ENCODE measurements at places on chromosomes 13 and 19.

- H3K27ac ChIP-seq, result no peak overlapping the region
- peaks cover 18% of the 10 kb centered on the region for H3K4me1 ChIP-seq
- peaks cover 81% of the 10 kb centered on the region for H3K27me3 ChIP-seq
These were observed 2.8 kb downstream of the CHST8 start for GRCh38 chr19:33624586-33624985.

GRCh38 chr19:18131841-18132596, 20.9 kb upstream of the PIK3R2 start:
- no peaks in the 10 kb centered on the region for H3K4me1 ChIP-seq
- no peaks in the 10 kb centered on the region for H3K36me3 ChIP-seq
- no peak overlapping the region for H3K4me3 ChIP-seq
- H3K27ac ChIP-seq, result no peak overlapping the region
- no peaks in the 10 kb centered on the region for H3K27me3 ChIP-seq

- no peaks in the 10 kb centered on the region for H3K27me3 ChIP-seq
- H3K27ac ChIP-seq, result no peak overlapping the region
- DNase-seq, result no peak
- no peaks in the 10 kb centered on the region for H3K36me3 ChIP-seq
- H3K4me1 ChIP-seq, result no peaks in the 10 kb centered on the region
- no peak overlapping the region for H3K4me3 ChIP-seq
These were observed 6.7 kb downstream of the FCGBP start for GRCh38 chr19:39927524-39928356.

DNA sequence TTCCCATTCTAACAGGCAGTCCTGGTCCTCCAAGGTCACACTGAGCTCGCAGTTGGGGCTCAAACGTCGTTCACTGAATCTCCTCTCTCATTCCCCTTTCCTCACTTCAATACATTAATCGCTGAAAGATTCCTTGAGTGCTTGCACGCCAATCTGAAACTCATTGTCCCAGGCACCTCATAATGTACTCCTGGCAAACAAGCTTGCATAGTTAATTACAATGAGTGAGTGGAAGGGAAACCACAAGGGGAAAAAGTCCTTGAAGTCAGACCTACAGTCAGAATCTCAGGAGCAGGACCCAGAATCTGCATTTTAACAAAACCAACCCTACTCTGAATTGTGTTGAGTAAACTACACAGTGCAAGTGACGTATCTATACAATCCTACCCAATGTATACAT, 86.9 kb downstream of the CRYL1 start:
- no peaks in the 10 kb centered on the region for H3K36me3 ChIP-seq
- H3K27me3 ChIP-seq, result no peaks in the 10 kb centered on the region
- H3K4me1 ChIP-seq, result peaks cover 2% of the 10 kb centered on the region
- DNase-seq, result no peak

DNA sequence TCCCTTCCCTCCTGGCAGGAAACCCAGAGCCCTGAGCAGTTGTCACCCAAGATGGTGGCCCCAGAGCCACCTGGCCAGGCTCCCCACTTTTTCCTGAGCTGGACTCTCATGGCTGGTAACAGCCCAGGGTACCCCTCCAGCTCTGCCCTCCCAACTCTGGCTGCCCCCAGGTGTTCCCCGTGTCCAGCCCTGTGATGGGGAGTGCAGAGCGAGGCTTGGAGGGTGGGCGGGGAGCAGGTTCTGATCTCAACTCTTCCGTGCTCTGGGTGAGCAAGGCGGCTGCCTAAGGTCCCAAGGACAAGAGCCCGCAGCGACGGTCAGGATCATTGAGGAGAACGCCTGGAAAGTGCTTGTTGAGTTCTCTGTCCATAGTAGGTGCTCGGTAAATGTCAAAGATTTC, 54.7 kb upstream of the GAS6 start:
- H3K27me3 ChIP-seq, result peaks cover 35% of the 10 kb centered on the region
- no peaks in the 10 kb centered on the region for H3K36me3 ChIP-seq
- no peak for DNase-seq
- H3K4me3 ChIP-seq, result no peak overlapping the region

- H3K4me3 ChIP-seq, result no peak overlapping the region
- DNase-seq, result no peak
- H3K36me3 ChIP-seq, result no peaks in the 10 kb centered on the region
- H3K27me3 ChIP-seq, result no peaks in the 10 kb centered on the region
These were observed 276.4 kb downstream of the KLF5 start for GRCh38 chr13:73335210-73335609.

- H3K4me3 ChIP-seq, result no peak overlapping the region
- H3K4me1 ChIP-seq, result peaks cover 12% of the 10 kb centered on the region
- H3K27me3 ChIP-seq, result no peaks in the 10 kb centered on the region
- no peak for DNase-seq
These were observed 8.0 kb upstream of the DHRS12 start for GRCh38 chr13:51811920-51812451.

DNA sequence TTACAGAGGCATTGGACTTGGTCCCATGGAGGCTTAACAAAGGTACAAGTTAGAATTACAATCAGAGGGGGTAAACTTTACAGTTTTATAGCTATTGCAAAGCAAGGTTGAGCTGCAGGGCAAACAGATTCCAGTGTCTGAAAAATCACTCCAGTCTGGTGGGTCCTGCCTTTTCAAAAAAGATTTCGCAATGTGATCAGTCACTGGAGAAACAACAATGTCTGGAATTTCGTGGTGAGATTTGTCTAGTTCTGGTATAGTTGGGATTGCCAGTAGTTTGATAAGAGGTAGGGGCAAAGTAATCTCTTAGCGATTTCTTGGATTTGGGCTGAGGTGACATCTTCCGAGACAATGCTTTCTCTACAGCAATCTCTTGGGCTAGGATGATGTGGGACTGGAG, 1198.2 kb upstream of the PCDH9 start:
- H3K4me1 ChIP-seq, result no peaks in the 10 kb centered on the region
- no peak overlapping the region for H3K27ac ChIP-seq
- H3K27me3 ChIP-seq, result no peaks in the 10 kb centered on the region
- no peak overlapping the region for H3K4me3 ChIP-seq
- DNase-seq, result no peak

DNA sequence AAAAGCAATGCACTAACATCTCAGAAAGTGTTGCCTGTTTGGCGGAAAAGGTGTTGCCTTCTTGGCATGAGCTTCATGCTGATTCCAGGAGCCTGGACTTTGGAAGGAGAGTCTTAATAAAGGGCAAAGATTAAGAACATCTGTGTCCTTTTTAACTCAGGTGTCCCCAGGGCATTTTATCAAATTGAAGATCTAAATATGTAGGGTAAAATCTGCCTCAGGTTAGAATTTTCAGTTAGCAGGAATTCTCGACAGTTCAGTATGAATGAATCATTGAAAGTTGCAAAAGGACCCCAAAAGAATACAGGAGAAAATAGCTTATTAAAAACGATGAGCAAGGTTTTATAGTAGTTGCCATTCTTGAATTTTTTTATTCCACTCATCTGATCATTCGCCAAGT, 325.2 kb downstream of the SUCLA2 start:
- no peak overlapping the region for H3K4me3 ChIP-seq
- no peak for DNase-seq
- no peaks in the 10 kb centered on the region for H3K36me3 ChIP-seq

DNA sequence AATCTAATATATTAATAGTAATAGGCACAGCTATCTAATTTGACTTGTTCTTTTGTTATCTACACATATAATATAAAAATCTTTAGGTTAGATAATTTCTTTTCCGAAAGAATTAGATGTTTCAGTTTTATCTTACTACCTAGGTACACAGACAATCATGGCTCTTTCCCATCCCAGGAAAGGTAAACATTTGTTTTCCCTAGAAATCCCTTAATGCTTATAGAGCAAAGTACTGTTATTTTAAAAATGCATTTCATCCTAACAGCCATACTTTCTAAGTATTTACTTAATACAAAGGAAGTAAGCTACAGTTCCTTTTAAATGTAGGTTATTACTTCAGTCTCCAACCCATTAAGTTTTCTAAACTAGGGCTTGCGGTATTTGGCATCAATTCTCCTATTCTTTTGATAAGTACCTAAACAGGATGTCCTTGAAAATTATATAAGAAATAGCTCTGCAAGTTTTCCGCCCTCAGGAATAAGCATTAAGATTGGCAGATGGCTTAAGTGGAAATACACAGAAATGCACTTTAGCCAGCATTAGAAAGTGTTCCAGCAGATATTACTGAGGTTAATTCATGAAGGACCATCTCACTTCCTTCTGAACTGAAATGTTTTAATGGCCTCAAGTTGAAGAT, 616.2 kb upstream of the SPRY2 start:
- H3K4me1 ChIP-seq, result no peaks in the 10 kb centered on the region
- H3K4me3 ChIP-seq, result no peak overlapping the region
- H3K36me3 ChIP-seq, result no peaks in the 10 kb centered on the region
- DNase-seq, result no peak
- no peak overlapping the region for H3K27ac ChIP-seq
- H3K27me3 ChIP-seq, result no peaks in the 10 kb centered on the region

GRCh38 chr13:50419896-50420295, 404.7 kb downstream of the KCNRG start:
- peak overlapping the region; percentile 8 for H3K4me3 ChIP-seq
- H3K27me3 ChIP-seq, result no peaks in the 10 kb centered on the region
- no peaks in the 10 kb centered on the region for H3K36me3 ChIP-seq

DNA sequence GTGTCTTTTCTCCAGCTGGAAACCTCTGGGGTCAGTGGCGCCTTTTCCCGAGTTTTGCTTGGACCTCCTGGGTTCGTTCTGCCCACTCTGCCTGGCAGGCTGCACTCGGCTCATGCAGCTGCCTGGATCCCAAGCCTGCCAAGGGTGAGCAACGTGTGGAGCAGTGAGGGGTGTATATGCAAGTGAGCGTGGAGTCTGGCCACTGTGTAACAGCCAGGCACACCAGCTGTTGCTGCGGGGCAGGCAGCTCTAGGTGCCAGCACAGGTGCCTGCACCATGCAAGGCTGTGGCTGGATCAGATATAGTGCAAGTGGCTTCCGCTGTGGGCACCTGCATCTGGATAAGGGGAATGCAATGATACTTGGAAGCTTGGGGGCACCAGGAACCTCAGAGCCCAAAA, 699.4 kb downstream of the SLITRK1 start:
- no peaks in the 10 kb centered on the region for H3K36me3 ChIP-seq
- H3K4me1 ChIP-seq, result no peaks in the 10 kb centered on the region

- H3K36me3 ChIP-seq, result no peaks in the 10 kb centered on the region
- no peak overlapping the region for H3K27ac ChIP-seq
- no peak for DNase-seq
- no peaks in the 10 kb centered on the region for H3K4me1 ChIP-seq
- no peaks in the 10 kb centered on the region for H3K27me3 ChIP-seq
These were observed 279.6 kb downstream of the KLF5 start for GRCh38 chr13:73338389-73338788.

- no peak for DNase-seq
- H3K36me3 ChIP-seq, result peaks cover 73% of the 10 kb centered on the region
- H3K27me3 ChIP-seq, result no peaks in the 10 kb centered on the region
- H3K4me3 ChIP-seq, result no peak within 1 kb of the TSS
These were observed at the start of gene KCNJ14 for GRCh38 chr19:48455171-48455907. TSS of gene KCNJ14 (plus strand) at chr19:48455574. CDS start at chr19:48461725, 6,151 bp downstream.

- peaks cover 32% of the 10 kb centered on the region for H3K36me3 ChIP-seq
- no peak overlapping the region for H3K27ac ChIP-seq
- H3K4me1 ChIP-seq, result no peaks in the 10 kb centered on the region
- no peak overlapping the region for H3K4me3 ChIP-seq
These were observed 36.2 kb upstream of the GARRE1 start for GRCh38 chr19:34217952-34218817.
